Fibroblast of the aortic adventitia (primary cell): ENCODE measurements at places on chromosomes 4 and X.

- peak; percentile 51 for DNase-seq
Observed at GRCh38 chr4:25402521-25402920, 25.5 kb downstream of the ANAPC4 start.

DNA sequence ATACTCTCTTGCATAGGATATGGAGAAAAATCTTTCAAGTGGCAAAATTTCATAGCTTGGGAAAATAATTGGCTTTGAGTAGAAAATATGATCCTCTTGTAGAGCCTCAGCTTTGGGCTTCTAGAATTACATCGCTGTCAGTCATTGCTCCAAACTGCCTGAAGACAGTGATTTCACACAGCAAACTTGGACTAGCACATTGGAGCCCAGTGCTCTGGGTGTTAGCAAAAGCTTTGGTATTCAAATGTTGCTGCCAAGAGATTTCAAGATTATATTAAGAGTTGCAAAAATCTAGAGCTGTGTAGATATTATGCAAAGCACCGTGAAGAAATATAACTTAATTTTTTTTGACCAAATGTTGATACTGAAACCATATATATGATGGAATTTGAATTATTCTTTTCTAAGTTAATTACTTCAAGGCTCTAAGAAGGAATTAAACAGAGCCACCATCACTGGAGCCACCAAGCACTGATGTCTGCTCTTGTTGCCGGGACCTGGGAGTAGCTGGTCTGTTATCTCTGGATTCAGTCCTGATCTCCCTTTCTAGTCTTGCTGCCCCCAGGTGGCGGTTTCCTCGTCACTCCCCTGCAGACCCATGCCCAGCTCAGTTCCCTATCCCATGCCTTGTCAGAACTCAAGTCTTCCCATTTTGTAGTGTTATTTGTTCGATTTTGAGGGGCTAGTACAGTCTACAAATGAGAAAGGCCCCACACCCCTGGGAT, 260.7 kb upstream of the SFRP2 start:
- DNase-seq: peak; percentile 67

GRCh38 chr4:169070071-169070894, 60.2 kb upstream of the CBR4 start:
- DNase-seq: peak; percentile 99

GRCh38 chr4:10089346-10089745, 27.3 kb downstream of the WDR1 start:
- no peak for DNase-seq

- peak; percentile 58 for DNase-seq
Observed at GRCh38 chr4:183256756-183257385, 63.2 kb downstream of the CLDN22 start.

- no peak for DNase-seq
Observed at GRCh38 chr4:81346719-81347118, 125.0 kb downstream of the RASGEF1B start.

DNA sequence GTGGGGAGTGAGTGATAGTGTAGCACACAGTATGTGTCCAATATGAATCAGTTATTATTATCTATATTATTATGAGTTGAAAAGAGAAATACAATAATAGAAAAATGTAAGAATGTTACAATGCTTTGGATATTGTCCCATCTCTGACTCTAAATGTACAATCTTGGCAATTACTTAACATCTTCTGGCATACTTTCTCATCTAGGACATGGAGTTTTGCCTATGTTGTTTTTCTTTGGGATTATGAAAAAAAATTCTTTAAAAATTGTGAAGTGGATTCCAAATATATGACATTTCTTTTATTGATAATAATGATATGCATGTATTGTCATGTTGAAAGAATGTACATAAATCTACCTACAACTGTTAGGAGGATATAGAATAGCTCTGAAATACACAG, 84.1 kb downstream of the TBCK start:
- DNase-seq: peak; percentile 56

DNA sequence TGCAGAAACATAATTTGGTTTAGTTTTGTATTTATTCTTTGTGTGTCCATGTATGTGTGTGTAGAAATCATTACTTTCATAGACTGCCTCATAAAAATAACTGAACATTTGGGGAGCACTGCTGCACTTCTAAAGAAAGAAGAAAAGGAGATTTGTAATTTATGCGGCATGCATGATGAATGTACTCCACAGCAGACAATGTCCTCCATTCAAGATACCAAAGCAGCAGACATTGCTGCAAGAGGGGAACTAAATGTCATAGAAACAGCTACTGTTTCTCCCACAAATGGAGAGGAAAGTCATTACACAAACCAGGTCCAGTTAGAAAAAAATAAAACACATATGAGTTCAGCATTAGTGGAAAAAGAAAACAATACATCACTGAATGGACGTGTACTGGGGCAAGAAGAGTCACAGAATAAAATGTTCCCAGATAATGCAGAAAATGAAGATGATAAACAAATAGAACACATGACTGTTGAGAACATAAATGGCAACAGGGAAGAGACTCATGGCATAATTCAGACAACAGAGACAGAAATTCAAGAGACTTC, 2.6 kb downstream of the DTHD1 start:
- no peak for DNase-seq

DNA sequence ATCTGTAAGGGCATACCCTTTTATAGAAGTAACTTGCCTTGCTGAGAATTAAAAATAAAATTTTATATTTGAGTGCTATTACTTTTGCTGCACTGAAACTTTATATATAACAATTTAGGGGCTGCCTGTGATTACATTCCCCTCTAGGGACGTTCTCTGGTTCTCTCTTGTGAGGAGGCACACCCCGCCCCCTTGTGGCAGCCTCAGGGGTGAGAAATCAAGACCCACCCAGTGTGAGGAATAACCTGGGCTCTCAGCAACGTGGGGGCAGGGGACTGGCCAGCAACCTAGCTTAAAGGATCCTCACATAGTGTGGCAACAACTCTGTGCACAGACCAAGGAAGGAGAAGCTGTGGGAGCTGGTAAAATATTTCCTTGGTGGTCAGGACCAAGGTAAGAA, 43.7 kb downstream of the MAGEA9 start:
- peak; percentile 9 for DNase-seq
